ENCODE measurements at places on chromosomes 1 and 21.

- no peak for DNase-seq
Observed at GRCh38 chr21:36166705-36167104, 10.1 kb downstream of the DOP1B start.

DNA sequence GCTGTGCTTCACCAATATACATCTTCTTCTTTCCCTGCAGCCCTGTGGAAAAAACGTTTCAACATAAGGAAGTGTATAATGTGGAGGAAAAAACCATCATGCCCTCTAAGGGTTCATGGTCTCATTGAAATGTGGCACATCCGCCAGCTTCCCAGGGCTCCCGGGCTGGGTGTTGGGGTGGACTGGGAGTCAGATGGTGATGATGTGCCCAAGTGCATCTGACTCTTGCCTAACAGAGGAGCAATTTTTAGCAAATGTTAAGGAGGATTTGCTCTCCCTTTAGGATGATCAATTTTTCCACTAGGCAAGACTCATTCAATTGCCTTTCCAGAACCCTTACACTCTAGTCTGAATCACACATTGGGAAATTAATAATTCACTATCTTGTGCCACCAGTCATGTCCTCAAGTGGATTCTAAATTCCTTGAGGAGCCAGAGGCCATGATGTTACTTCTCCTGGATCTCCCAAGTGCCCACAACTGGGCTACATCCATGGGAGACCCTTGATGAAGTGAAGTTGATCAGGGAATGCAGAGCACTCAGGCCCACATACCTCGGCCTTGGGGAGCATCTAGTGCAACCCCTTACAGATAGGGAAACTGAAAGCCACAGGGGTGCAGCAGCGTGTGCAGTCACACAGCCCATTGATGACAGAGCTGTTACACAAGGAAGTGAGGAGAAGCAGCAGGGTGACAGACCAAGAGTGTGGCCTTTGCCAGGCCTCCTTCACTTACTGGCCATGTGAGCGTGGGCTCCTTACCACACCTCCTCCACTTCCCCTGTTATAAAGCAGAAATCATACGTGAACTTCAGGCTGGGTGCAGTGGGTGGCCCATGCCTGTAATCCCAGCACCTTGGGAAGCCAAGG, 100.0 kb upstream of the SLC44A3 start:
- DNase-seq = no peak

DNA sequence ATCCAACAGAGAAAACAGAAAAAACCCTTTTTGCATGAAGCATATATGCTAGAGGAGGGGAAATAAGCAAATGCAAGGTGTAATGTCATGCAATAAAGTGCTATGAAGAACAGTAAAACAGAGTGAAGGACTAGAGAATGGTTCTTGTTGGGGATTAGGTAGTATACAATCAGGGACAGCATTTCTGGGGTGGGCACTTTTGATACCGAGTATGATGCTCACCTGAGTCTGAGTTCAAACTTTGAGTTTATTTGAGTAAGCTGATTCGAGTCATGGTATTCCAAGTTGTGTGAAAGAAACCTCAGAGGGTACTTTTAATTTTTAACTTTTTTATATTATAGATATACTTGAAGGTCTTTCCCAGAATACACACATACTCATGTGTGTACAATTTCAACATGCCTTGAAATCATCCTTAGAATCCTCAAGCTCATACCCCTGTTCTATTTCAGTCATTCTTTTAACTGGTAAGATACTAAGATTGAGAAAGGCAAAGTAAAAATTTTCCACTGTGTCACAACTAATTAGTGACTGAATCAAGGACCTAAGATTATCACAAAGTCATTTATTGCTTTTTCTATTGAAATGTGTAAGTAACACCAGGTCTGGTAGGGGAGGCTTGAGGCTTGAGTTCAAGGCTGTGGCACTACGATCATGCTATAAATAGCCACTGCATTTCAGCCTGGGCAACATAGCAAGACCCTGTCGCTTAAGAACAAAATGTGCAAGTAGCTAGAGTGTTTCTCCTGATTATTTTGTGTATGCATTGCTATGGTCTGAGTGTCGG, 12.1 kb downstream of the LRRC8B start:
- DNase-seq = no peak

- DNase-seq = no peak
Observed at GRCh38 chr1:163844459-163844858, 522.7 kb downstream of the NUF2 start.

- DNase-seq = no peak
Observed at GRCh38 chr1:208172423-208173145, 71.6 kb downstream of the PLXNA2 start.

DNA sequence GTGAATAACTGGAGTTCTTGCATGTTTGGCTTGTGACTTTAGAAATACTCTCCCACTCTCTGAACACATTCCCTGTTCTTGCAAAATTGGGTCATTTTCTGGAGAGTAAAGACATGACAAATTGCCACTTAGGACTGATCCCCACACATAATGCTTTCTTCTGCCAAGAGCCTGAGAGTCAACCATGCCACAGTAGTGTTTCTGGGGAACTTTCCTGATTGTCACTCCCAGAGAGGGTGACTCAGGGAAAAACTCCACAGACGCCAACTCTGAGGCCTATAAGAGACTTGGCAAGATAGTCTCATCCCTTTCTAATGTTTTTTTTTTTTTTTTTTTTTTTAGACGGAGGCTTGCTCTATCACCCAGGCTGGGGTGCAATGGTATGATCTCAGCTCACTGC, 157.8 kb downstream of the ATG4C start:
- DNase-seq = no peak

DNA sequence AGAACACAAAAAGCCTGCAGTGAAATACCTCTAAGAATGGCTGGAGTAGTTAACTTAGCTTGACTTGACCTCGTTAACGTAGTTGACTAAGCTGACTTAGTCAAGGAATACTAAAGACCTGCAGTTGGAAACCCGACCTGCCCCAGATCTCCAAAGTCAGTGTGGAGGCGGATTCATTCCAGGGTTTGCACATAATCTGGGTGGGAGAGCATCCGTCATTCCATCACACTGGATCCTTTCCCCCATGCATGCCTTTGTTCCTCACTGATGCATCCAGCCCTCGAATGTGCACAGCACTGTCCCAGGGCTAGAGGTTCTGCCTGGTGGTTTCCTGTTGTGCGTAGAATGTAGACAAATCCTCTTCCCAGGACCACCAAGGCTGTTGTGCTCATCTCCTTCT, 76.4 kb downstream of the KCNN3 start:
- no peak for DNase-seq

- no peak for DNase-seq
Observed at GRCh38 chr1:219121679-219122078, 52.0 kb upstream of the LYPLAL1 start.

DNA sequence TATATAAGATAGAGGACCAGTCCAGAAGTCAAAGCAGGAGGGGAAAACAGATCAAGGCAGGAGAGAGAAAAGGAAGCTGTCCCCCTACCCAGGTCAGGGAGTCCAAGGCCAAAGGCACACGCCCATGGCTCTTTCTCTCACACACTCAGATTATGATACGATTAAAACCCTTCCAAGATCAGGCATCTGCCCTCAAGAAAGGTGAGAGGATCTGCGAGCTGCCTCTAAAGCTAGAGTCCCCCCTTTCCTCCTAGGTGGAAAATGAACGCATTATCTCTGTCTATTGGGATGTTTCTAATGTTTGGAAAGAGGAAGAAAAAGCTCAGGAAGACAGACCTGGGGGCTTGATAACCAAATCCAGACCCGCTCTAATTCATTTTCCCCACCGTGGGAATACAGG, 7.6 kb downstream of the PAFAH2 start:
- no peak for DNase-seq

GRCh38 chr1:2543543-2544092, 12.6 kb upstream of the TNFRSF14 start:
- DNase-seq = peak; percentile 39

GRCh38 chr21:16870103-16870502, 642.7 kb upstream of the CXADR start:
- no peak for DNase-seq

DNA sequence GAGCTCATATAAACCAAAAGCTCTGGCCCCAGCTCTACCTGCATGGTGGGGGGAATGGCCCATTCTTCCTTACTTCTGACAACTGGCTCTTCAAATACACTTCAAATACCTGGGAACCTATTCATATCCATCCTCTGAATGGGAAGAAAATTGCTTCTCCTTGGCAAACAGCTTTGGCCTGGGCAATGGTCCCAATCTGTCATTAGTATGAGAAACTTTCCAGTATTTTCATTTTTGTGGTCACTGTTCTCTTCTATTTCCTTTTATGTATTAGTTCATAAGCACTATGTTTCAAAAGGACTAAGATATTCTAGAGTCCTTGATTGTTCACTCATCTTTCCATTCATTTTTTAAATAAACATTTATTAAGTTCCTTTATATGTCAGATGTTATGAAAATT, 5.2 kb upstream of the HSD3B2 start:
- DNase-seq = no peak

GRCh38 chr21:37130971-37131370, 57.9 kb downstream of the TTC3 start:
- no peak for DNase-seq

GRCh38 chr1:87733386-87733785, 404.7 kb downstream of the LMO4 start:
- no peak for DNase-seq

- peak; percentile 34 for DNase-seq
Observed at GRCh38 chr1:23591460-23592208, 32.3 kb upstream of the ID3 start.

DNA sequence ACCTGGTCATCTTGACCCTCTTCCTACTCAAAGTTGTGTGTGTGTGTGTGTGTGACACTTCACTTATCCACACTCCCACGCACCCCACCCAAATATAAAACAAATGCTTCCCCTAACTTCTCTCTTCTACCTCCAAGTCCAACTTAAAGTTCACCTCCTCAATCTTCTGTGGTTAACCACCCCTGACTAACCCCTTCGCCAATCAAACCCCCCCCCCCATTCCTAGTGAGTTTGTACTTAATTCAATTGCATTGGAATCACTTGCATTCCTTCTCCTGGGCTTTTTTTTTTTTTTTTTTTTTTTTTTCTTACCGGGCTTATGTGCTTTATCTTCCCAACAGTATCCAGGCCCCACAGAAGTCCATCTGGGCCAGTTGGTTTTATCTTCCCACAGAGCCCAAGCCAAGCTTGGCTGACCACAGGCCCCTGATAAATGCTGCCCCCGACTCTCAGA, 78.4 kb downstream of the CD58 start:
- no peak for DNase-seq

GRCh38 chr1:16061266-16061665, 12.2 kb downstream of the FAM131C start:
- DNase-seq = no peak

DNA sequence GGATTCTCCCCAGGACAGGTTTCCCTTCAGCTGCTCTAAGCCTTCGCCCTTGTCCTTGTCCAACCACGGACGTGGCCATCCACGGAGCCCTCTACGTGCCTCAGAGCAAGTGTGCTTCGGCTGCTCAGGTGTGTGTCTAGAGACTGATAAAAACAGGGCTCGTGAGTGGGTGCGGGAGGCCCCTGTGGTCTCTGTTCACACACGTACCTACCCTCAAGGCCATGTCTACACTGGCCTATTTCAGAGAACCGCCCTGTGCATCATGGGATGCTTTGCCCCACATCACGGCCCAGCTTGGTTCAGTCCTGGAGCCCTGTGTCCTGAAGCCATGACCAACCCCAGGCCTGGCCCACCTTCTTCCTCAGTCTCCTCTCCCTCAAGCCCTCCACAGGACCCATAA, 24.6 kb upstream of the RUNX3 start:
- no peak for DNase-seq

- no peak for DNase-seq
Observed at GRCh38 chr1:86846164-86846647, 67.7 kb downstream of the SELENOF start.

DNA sequence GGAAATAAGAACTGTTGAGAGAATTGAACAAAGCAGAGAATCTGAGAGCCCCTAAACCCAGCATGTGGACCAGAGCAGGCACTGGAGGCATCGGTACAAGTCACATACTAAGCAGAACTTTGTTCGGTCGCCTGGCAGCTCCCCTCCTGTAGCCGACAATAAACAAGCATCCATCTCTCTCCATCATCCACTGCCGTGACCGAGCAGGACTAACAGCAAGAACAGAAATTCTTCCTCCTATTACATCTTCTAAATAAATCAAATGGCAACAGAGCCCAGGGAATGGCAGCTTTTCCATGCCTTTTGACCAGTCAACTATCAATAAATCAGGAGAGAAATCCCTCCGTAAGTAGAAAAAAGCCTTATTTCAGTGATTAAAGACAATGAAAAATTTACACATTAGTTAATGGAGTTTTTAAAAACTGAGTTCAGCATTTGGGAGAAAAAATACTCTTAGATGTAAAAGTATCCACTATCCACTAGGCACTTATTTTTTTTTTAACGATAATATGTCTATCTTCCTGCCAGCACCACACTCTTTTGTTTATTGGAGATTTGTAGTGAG, 36.5 kb downstream of the PTPN14 start:
- DNase-seq = no peak

DNA sequence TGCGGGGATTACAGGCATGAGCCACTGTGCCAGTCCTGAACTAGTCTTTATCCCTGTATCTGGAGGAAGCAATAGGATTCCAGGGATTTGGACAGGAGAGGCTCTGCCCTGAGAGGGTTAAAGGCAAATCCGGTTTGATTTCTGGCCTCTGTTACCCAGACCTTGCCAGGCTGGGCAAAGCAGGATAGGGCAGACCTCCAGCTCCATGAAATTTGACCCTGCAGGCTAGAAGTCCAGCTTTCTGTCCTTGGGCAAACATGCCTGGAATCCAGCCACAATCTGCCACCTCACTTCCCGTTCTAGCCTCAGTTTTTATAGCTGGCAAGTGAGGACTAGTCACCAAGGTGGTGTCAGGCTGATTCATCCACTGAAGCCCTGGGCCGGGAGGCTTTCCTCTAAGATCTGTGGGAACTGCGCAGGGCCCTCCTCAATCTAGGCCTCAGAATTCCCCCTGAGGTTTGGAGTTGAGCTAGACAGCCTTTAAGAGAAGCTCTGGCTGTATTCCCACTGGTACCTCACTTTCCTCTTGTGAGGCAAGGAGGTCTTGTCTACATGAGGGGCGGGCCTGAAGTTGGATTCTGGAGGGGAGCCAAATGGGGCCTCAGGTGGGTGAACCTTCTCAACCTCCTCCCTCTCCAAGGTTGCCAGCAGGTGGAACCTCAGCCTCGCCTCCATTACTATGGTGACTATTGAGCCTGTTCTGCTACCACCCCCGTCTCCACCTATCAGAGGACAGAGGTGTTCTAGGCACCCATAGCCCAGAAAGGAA, 7.0 kb upstream of the P3R3URF start:
- no peak for DNase-seq

- DNase-seq = no peak
Observed at GRCh38 chr1:186806477-186806876, 22.3 kb upstream of the PLA2G4A start.

GRCh38 chr21:31558189-31558961, 101.1 kb upstream of the SOD1 start:
- peak; percentile 20 for DNase-seq
